ENCODE measurements at places on chromosomes 7 and 10.
A peak's percentile ranks its signal among the peaks of the same experiment; 100 is the strongest.

- no peak for DNase-seq
These were observed 614.9 kb upstream of the FZD8 start for GRCh38 chr10:36256948-36257356.

GRCh38 chr10:95767884-95768556 lies 12.1 kb downstream of the ENTPD1 start:
- DNase-seq = no peak

DNA sequence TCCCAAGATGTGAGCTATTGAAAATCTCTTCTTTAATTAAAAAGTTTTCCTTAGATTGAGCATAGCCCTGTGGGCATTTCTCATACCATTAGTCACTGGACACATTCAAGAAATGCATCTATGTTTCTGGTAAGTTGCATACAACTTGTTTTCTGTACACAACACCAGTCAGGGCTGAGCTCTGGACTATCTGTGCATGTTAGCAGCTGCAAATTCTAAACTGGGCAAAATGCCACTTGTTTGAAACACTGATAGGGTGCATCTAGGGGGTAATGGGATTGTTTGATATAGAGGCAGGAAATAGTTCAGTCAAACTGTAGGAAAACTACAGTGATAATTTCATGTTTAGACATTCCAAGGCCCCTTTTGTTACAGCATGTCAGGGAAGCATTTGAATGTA lies 145.6 kb upstream of the NPY start:
- no peak for DNase-seq

GRCh38 chr10:51156926-51157325 lies 82.6 kb downstream of the PRKG1 start:
- no peak for DNase-seq

DNA sequence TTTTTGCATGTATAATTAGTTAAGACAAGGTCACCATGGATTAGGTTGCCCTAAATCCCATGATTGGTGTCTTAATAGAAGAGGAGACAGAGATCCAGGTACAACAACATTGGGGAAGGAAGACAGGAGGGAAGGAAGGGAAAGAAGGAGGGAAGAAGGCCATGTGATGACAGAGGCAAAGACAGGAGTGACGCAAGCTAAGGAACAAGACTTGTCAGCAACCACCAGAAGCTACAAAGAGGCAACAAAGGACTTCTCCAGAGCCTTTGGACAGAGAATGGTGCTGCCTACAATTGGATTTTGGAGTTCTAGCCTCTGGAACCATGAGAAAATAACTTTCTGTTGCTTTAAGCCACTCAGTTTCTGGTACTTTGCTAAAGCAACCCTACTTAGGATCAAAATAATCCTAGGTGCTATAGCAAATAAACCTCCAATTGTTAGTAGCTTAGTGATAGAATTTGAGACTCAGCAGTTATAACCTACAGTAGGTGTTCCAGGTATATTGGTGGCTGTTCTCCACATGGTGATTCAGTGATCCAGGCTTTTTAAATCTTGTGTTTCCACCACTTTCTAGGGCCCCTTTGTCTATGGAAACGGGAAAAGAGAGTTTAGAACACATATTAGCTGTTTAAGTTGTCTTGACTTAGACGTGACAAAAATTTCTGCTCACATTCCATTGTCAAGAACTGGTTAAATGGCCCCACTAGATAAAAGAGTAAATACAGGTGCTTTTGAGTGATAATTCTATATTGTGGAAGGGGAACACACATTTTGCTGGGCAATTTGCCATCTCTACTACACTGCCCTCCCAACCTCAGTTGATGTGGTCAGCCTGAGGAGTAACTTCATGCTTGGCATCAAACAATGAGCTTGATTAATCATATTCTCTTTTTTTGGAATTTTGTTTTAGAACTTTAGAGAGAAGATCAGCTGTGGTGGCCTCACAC lies 70.5 kb upstream of the SP4 start:
- no peak for DNase-seq

DNA sequence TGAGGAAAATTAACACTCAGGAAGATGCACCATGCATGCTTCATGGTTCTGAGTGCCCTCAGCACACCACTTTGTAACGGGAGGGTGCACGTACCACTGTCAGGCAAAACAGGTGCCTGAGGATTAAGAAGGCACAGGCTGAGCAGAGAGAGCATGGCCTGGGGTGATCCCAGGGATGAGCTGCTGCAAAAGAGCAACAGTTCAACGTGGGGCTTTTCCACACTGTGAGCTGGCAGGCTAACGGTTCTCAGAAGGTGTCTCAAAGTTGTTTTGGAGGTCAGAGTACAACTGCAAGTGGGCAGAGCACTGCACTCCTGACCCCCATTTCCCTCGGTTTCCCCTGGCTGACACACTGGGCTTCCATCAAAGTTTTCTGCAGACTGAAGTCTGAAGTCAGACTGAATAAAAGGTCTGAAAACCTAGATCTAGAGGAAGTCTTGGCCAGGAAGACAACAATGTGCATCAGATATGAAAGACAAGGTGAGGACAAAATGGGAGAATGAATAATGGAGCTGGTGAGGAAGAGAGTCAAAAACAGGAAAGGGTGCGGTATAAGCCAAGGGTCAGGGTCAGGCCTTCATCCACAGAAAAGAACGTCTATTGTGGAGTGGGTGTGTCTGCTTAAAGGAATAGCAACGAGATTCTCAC lies 20.5 kb downstream of the ZNF438 start:
- DNase-seq = no peak

GRCh38 chr7:154744256-154744860 lies 258.6 kb downstream of the PAXIP1 start:
- peak; percentile 61 for DNase-seq

DNA sequence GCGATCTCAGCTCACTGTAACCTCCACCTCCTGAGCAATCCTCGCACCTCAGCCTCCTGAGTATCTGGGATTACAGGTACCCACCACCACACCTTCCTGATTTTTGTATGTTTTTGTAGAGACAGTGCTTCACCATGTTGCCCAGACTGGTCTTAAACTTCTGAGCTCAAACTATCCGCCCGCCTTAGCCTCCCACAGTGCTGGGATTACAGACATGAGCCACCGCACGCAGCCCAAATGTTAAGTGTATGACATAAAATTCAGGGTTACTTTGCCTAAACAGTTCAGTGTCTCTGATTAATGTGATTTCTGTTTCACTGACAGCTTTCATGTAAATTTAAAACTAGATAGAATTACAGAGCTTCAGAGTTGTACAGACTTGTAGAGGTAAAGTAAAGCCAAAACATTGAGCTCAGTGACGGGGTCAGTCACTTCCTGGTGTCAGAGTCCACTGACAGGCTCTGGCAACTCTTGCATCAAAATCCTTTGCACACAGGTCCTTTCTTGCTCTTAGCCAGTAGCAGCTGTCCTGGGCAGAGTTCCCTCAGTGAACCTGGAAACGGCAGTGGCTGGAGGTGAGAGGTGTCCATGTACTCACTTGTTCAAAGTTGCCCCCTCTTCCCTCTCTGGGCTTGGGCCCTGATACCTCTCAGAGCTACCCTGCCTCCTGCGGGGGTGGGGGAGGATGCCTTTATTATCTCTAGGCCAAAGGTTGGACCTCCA lies 33.7 kb downstream of the MGMT start:
- no peak for DNase-seq

GRCh38 chr7:44587843-44588711 lies 6.0 kb upstream of the TMED4 start:
- peak; percentile 66 for DNase-seq

DNA sequence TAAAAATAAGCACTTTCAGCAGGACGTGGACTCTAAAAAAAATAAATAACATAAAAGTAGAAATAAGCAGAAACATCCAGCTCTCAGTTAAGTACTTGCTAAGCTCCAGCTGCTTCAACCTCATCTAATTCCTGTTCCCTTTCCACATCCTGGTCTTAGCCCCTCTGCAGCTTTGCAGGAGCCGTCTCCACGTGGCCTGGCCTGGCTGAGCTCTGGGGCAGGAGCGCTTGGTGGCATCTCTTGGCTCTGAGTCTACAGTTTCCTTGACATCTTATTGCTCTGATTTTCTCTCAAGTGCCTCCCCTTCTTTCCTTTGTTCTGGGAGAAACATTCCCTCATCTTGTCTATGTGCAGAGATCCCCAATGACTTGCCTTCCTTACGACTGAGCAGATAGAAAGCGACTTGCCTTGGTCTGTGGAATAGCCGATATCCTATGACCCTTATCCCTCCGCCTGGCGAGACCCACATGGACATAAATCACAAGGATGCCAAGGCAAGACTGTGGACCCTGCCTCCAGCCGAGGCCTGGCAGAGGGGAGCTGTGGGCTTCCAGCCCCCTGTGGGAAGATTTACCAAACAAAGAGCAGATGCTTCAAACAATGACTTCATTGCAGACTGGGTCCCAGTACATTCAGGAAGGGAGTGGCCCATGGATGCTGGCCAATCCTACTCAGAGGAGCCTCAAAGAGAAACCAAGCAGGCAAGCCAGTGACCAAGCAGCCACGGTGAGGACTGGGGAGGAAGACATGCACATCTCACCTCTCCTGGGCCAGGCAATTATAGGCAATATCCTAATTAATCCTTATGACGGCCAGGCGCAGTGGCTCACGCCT lies 61.9 kb downstream of the SPOCK2 start:
- no peak for DNase-seq

DNA sequence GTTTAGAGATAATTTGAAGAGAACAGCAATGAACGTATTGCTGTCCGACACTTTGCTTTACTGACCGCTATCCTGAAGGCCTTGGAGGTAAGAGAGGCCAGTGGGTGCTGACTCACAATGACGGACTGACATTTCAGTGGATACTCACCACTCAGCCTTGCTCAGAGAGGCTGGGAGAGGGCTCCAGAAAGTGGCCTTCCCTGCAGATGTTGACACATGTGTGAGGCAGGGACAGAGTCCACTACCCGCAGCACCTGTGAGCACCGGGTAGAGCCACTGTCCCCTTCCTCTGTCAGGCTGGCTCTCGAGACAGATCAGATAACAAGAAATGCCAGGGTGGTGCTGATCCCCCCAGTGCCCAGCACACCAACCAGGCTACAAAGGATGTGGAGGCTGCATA lies 75.0 kb downstream of the GPR26 start:
- DNase-seq = no peak

- no peak for DNase-seq
These were observed 188.2 kb downstream of the KIF20B start for GRCh38 chr10:89889606-89890005.

DNA sequence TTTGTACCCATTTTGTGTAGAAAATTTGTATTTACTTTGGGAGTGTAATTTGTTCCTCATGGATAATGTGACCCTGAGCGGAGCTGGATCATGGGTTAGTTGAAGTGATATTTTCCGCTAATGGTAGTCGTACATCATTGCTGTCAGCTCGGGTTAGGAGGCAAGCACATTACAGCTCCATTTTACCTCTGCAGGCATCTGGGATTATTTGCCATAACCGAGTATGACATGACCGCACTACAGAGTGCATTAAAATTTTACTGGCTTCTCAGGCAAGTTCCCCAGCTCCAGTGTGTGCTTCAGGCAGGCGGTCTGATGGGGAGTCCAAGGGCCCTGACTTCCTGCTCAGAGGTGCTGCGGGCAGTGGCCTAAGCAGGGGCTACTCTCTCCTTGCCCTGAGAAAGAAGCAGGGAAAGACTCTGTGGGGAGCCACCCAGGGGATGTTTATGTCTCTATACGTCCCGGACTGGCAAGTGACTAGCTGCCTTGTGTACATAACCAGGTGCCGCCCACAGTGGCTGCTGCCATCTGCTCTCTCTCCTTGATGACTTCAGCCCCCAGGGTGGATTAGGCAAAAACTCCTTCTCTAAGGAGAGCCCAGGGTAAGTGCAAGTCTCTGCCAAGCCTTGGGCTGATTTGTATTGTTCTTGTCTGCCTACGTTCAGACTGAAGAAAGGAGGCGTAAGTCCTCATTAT lies 685.3 kb upstream of the GALNT17 start:
- DNase-seq = no peak

- DNase-seq = no peak
These were observed 246.8 kb downstream of the CELF2 start for GRCh38 chr10:11264296-11265048.

DNA sequence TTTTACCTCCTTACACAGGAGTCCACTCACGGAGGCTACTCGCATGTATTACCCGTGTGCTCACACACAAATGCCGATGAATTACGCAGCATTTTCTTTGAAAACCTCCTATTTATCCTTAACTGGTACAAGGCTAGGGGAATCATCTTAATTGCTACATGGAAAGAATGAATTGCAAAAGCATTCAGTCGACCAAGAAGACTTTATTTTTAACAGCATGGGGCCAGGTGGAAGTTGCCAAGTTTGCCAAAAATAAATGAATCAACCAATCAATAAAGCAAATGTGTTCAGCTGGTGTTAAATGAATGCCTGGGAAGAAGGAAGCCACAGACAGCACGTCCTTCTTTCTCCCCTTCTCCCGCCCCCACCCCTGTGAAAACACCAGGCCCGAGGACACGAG lies 55.8 kb downstream of the CTBP2 start:
- no peak for DNase-seq

DNA sequence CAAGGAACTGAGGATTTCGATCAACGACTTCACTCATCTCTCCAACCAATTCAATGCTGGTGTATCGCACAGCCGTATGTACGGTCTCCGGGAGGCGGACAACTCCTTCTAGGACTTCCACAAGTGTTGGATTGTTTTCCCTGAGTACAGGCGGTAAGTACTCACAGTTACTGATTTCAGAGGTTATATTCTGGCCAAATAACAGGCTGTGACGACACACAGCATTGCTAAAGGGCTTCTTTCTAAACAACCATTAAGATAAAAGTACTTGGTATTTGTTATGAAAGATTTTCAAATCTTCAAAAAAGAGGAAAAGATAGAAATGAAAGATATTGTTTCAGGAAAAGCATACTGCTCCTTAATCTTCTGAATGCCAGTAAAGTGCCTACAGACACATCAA lies 52.2 kb downstream of the IRF5 start:
- DNase-seq = no peak

DNA sequence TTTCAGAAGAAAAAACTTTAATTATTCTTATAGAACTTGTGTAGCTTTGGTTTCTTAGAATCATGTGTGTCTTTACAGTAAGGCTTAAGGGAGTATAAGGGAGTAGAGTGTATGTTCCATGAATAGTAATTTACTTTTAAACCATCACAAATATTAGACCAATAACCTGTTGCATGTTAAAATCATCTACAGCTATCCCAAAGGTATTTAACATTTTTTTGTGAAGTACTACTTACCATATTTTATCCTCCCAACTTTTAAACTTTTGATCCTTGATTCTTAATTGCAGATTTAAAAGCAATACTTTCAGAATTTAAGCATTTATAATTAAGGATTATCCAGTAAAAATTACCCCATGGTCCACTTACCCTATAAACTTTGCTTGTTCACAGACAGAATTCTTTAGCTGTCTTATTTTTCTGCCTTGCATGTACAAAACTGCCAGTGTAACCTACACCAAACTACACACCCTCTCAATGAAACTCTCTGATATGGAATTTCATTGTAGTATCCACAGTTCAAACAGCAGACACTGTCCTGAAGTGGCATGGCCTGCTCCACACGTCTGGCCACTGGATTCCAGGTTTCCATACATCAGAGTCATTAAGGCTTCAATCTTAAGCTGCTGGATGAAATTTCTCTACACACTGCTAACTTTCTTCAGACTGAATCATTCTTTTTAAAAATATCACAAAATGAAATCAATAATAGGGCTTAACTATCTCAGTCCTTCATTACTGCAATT lies 5.8 kb downstream of the GLI3 start:
- no peak for DNase-seq

GRCh38 chr10:84469470-84469869 lies 141.1 kb downstream of the CCSER2 start:
- no peak for DNase-seq
